ENCODE measurements at places on chromosomes 7 and 10.

GRCh38 chr10:129879655-129880054 is 84.4 kb downstream of the EBF3 start:
- H3K4me3 ChIP-seq, result no peak overlapping the region
- H3K27ac ChIP-seq, result no peak overlapping the region

DNA sequence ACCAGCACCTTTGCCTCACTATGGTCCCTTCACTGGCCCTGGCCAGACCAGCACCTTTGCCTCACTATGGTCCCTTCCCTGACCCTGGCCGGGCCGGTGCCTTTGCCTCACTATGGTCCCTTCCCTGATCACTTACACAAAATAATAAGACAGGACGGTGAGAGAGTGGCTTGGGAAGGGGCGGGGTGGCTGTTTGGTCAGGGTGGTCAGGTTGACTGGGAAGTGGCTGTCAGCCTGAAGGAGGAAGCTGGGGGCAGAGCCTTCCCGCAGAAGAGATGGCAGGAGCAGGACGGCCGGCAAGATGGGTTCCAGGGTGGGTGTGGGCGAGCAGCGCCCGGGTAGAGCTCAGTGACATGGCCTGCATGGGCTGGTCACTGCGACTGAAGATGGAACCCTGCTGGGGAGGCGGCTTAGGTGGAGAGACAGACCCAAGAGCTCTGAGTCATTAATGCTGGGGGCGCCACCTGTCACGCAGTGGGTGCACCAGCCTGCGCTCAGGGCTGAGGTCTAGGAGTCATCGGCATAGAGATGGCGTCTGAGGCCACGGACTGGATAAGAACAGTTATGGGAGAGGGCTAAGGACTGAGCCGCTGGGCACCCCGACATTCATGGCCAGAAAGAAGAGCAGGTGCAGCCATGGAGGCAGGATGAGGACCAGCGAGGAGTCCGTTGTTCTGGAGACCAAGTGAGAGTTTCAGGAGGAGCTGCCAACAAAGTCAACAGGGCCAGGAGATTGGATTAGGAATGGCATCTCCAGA is 91.8 kb downstream of the CHST15 start:
- peaks cover 2% of the 10 kb centered on the region for H3K27me3 ChIP-seq
- DNase-seq, result no peak
- no peak overlapping the region for H3K27ac ChIP-seq
- H3K4me1 ChIP-seq, result no peaks in the 10 kb centered on the region
- H3K4me3 ChIP-seq, result no peak overlapping the region

- DNase-seq, result no peak
- H3K4me1 ChIP-seq, result no peaks in the 10 kb centered on the region
- no peaks in the 10 kb centered on the region for H3K27me3 ChIP-seq
- H3K27ac ChIP-seq, result no peak overlapping the region
- H3K4me3 ChIP-seq, result no peak overlapping the region
Observed at GRCh38 chr7:19899529-19899928, 126.1 kb upstream of the TMEM196 start.

DNA sequence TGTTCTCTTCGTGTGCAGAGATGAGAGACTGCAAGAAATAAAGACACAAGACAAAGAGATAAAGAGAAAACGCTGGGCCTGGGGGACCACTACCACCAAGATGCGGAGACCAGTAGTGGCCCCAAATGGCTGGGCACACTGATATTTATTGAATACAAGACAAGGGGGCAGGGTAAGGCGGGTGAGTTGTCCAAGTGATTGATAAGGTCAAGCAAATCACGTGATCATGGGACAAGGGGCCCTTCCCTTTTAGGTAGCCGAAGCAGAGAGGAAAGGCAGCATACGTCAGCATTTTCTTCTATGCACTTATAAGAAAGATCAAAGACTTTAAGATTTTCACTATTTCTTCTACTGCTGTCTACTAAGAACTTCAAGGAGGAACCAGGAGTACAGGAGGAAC is 762.1 kb downstream of the TNS3 start:
- H3K27me3 ChIP-seq, result no peaks in the 10 kb centered on the region
- DNase-seq, result no peak
- H3K36me3 ChIP-seq, result no peaks in the 10 kb centered on the region

DNA sequence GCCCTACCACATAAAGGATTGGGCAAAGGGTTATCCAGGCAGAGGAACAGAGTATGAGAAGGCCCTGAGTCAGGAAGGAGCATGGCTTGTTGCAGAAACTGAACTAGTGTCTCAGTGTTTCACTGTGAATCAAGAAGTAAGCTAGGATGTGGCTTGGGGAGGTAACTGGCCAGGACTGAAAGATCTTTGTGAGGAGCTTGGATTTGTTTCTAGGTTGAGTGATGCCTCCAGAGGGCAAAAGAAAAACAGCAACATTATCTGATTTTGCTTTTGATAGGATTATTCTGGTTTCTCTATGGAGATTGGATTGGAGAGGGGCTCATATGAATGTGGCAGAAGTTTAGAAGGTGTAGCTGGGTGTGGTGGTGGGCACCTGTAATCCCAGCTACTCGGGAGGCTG is 137.9 kb upstream of the HDAC9 start:
- no peaks in the 10 kb centered on the region for H3K36me3 ChIP-seq
- no peaks in the 10 kb centered on the region for H3K27me3 ChIP-seq
- H3K4me3 ChIP-seq, result no peak overlapping the region
- DNase-seq, result no peak
- H3K27ac ChIP-seq, result no peak overlapping the region

- peaks cover 6% of the 10 kb centered on the region for H3K36me3 ChIP-seq
- DNase-seq, result no peak
- H3K4me3 ChIP-seq, result no peak overlapping the region
- H3K4me1 ChIP-seq, result peaks cover 99% of the 10 kb centered on the region
- H3K27me3 ChIP-seq, result no peaks in the 10 kb centered on the region
Observed at GRCh38 chr10:80462981-80463741, 9.1 kb downstream of the TSPAN14 start.

DNA sequence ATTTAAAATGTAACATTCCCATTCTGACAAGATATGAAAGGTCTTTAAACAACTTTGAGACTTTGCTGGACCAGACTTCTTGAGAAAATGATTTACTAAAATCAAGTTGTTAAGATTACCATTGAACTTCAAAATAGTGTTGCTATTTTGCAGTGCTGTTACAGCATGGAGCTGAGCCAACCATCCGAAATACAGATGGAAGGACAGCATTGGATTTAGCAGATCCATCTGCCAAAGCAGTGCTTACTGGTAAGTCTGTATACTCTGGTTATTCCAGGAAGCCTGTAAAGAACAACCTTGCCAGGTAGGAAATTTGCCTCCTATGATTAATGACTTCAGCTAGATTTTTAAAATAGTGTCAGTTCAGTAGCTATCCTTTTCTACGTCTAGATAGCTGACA is 18.8 kb downstream of the TNKS2 start:
- no peaks in the 10 kb centered on the region for H3K27me3 ChIP-seq
- DNase-seq, result no peak
- H3K27ac ChIP-seq, result no peak overlapping the region

GRCh38 chr10:70064486-70064885 is 11.8 kb downstream of the MACROH2A2 start:
- H3K27me3 ChIP-seq, result no peaks in the 10 kb centered on the region
- no peak overlapping the region for H3K27ac ChIP-seq
- no peaks in the 10 kb centered on the region for H3K4me1 ChIP-seq
- no peak for DNase-seq

DNA sequence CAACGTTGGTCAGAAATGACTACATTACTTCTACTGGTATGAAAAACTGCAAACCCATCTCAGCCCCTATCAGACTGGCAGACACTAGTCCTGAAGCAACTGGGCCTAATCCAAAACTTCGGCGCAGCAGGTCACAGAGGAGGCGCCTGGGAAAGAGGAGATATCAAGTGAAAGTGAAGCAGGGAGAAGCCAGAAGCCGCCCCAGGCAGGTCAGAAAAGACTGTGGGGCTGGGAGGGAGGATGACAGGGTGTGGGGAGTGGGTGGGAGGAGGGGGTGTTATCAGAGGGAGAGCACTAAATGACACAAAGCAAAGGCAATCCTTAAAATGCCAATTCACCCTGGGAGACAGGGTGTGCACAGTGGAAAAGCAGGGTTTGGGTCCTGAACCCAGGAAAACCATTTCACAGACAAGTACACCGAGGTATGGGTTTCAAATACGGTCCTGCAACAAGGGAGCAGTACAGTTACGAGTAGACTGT is 731 bp downstream of the CHCHD3 start:
- H3K4me1 ChIP-seq, result peaks cover 2% of the 10 kb centered on the region
- no peaks in the 10 kb centered on the region for H3K27me3 ChIP-seq
- H3K4me3 ChIP-seq, result peak overlapping the region; percentile 87
- DNase-seq, result peak; percentile 39

DNA sequence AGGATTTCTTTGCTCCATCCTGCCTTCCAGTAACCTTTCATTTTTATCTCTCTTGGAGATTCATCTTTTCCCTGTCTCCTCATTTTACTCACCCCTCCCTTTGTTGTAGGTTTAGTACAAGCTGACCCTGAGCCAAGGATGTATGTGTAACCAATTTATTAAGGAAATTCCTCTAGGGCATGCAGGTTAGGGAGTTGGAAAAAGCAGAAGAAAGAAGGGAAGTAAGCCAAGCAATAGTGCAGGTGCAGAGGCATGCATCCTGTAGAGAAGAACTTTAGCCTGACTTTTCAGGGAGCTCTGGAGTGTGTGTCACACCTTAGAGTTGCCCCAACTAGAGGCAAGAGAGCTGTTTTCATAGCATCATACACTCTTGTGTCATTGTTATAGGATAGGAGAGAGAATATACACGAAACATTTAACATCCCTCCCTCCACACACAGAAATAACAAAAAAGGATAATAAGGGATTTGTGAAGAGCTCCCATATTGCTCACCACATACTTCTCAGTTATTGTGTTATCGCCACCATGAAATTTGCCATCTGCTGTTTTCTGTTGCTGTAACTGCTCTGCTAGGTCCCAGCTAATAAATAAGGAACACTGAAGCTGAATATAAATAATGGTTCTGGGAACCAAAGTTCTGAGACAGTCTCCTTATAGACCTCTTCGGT is 21.8 kb upstream of the SEMA3C start:
- no peaks in the 10 kb centered on the region for H3K27me3 ChIP-seq
- H3K27ac ChIP-seq, result no peak overlapping the region
- DNase-seq, result no peak
- H3K4me1 ChIP-seq, result no peaks in the 10 kb centered on the region

- DNase-seq, result no peak
- peaks cover 8% of the 10 kb centered on the region for H3K4me1 ChIP-seq
- H3K27me3 ChIP-seq, result no peaks in the 10 kb centered on the region
- H3K4me3 ChIP-seq, result no peak overlapping the region
- peaks cover 3% of the 10 kb centered on the region for H3K36me3 ChIP-seq
- no peak overlapping the region for H3K27ac ChIP-seq
Observed at GRCh38 chr7:102469351-102469971, 4.7 kb downstream of the LRWD1 start.

- no peaks in the 10 kb centered on the region for H3K36me3 ChIP-seq
- H3K4me1 ChIP-seq, result peaks cover 10% of the 10 kb centered on the region
- no peak overlapping the region for H3K27ac ChIP-seq
- no peak for DNase-seq
Observed at GRCh38 chr10:59175538-59176240, 754 bp upstream of the PHYHIPL start.

- H3K36me3 ChIP-seq, result no peaks in the 10 kb centered on the region
- no peaks in the 10 kb centered on the region for H3K4me1 ChIP-seq
- no peak overlapping the region for H3K27ac ChIP-seq
- DNase-seq, result no peak
- no peak overlapping the region for H3K4me3 ChIP-seq
Observed at GRCh38 chr10:51029172-51029641, 45.1 kb upstream of the PRKG1 start.

- DNase-seq, result peak; percentile 21
- H3K36me3 ChIP-seq, result no peaks in the 10 kb centered on the region
- H3K27ac ChIP-seq, result no peak overlapping the region
- H3K27me3 ChIP-seq, result no peaks in the 10 kb centered on the region
Observed at GRCh38 chr7:22697876-22698606, 29.0 kb upstream of the IL6 start.

DNA sequence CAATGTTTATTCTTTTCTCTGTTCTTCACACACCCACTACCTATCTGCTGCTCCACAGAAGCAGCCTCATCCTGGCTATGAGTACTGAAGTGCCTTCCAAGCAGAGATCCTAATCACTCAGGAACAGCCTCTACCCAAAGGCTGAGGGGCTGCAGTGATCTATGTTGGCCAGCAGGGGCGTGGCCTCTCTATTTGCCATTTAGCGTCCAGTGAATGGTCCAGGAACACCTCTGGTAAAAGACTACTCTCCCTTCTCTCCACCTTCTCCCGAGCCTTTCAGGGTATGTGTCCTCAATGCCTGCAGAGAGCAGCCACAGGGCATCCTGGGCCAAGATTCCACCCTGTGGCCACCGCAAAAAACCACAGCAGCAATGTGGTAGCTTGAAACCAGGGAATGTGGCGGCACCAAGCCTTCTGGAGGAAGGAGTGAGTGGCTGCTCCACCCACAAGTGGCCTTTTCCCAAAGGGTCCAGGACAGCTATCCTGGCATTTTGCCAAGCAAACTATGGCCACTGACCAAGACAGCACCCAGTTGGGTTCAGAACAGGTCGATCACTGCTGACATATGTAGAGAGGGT is 70.9 kb downstream of the SYPL1 start:
- H3K4me1 ChIP-seq, result peaks cover 5% of the 10 kb centered on the region
- H3K36me3 ChIP-seq, result no peaks in the 10 kb centered on the region
- DNase-seq, result peak; percentile 68
- peaks cover 16% of the 10 kb centered on the region for H3K27me3 ChIP-seq

GRCh38 chr10:62671104-62671503 is 133.4 kb upstream of the ADO start:
- no peak overlapping the region for H3K4me3 ChIP-seq
- H3K27ac ChIP-seq, result no peak overlapping the region
- H3K4me1 ChIP-seq, result no peaks in the 10 kb centered on the region
- no peak for DNase-seq
- no peaks in the 10 kb centered on the region for H3K36me3 ChIP-seq

- H3K36me3 ChIP-seq, result no peaks in the 10 kb centered on the region
- no peak overlapping the region for H3K4me3 ChIP-seq
- H3K27ac ChIP-seq, result no peak overlapping the region
- H3K4me1 ChIP-seq, result no peaks in the 10 kb centered on the region
- no peaks in the 10 kb centered on the region for H3K27me3 ChIP-seq
- DNase-seq, result no peak
Observed at GRCh38 chr10:128614802-128615553, 488.8 kb upstream of the MKI67 start.

GRCh38 chr7:81903115-81903514 is 133.3 kb upstream of the HGF start:
- no peaks in the 10 kb centered on the region for H3K4me1 ChIP-seq
- no peaks in the 10 kb centered on the region for H3K27me3 ChIP-seq
- H3K4me3 ChIP-seq, result no peak overlapping the region
- H3K27ac ChIP-seq, result no peak overlapping the region

DNA sequence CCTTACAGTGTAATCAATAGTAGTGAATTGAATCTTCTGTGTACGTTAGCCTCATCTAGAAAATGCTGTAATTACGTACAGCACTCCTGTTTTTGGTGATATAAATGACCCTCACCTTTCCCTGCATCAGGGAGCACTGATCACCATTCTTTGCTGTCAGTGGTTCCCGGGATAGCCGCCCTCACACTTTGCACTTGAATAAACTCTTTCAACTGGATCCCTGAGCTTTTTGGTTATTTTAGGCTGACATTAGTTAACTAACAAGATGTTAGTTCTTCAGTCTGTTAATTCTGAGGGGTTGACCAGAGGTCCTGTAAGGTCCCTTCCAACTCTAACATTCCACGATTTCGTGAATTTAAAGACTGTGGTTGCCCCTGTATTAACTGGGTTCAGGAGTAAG is 23.4 kb upstream of the ZC3HAV1 start:
- peak overlapping the region; percentile 63 for H3K4me3 ChIP-seq
- no peaks in the 10 kb centered on the region for H3K36me3 ChIP-seq
